Activated CD4-positive, alpha-beta T cell treated with anti-CD3 and anti-CD28 coated beads for 4 hours (primary cell): ENCODE measurements at places on chromosomes 3 and 15.

GRCh38 chr3:12577379-12577778, 20.5 kb downstream of the MKRN2 start:
- no peak for DNase-seq

DNA sequence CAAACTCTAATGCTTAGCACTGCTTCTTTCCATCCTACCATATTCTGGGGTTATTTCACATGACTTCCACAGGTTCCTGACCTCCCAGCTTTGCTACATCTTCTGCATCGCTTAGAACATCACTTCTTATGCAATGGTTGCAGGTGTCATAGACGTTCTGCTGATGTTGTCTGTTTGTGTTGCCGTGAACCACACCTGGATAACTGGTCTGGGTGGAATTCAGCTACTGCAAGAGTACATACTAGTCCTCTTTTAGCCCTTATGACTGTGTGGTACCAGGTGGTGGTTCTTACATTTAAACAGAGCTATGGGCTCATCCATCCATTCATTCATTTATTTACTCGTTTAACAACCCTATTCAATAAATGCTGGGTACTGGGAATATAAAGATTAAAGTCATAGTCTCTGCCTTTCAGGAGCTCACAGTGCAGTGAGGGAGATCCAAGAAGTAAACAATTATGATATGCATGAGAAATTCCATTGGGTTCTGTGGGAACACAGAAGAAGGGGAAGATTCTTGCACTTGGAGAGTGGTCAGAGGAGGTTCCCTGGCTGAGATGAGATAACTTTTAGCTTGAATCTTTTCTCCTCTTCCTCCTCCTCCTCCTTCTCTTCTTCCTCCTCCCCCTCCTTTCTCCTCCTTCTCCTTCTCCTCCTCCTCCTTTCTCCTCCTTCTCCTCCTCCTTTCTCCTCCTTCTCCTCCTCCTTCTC, 30.8 kb downstream of the TMEM45A start:
- no peak for DNase-seq

- no peak for DNase-seq
These were observed 172.6 kb downstream of the IL5RA start for GRCh38 chr3:2937592-2937991.

- no peak for DNase-seq
These were observed 240.0 kb downstream of the MBNL1 start for GRCh38 chr3:152508705-152509104.

- no peak for DNase-seq
These were observed 436.2 kb downstream of the OCA2 start for GRCh38 chr15:27662892-27663291.

- DNase-seq: no peak
These were observed 5.4 kb upstream of the MASP1 start for GRCh38 chr3:187296911-187297310.

DNA sequence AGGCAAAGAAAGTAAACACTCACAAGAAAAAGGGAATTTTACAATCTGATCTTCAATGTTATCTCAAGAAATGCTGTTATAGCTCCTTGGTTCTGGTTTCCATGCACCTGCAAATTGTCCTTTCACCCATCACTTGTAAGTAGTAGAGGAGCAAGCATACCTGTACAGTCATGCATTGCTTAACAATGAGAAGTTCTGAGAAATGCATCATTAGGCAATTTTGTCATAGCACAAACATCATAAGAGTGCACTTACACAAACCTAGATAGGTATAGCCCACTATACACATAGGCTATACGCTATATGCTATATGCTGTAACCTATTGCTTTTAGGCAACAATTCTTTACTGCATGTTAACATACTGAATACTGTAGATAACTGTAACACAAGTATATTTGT, 672.3 kb downstream of the FHIT start:
- no peak for DNase-seq

- no peak for DNase-seq
These were observed 13.2 kb upstream of the SPG11 start for GRCh38 chr15:44676676-44677075.

- DNase-seq: no peak
These were observed 261.7 kb downstream of the MAGI1 start for GRCh38 chr3:65777050-65777449.

DNA sequence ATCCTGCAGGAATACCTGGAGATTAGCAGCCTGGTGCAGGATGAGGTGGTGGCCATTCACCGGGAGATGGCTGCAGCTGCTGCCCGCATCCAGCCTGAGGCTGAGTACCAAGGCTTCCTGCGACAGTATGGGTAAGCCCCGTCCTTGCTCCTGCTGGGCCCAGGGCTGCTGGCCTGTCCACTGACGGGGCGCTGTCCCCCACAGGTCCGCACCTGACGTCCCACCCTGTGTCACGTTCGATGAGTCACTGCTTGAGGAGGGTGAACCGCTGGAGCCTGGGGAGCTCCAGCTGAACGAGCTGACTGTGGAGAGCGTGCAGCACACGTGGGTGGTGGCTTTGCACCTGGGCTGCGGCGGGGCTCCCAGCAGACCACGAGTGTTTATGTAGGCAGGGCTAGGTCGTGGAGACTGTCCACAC, 5.0 kb downstream of the FES start:
- no peak for DNase-seq

GRCh38 chr3:86890741-86891396, 100.1 kb downstream of the VGLL3 start:
- DNase-seq: no peak
